ENCODE measurements at places on chromosomes 2 and 18. TPM values are rescaled to one million over a fixed set of nuclear protein-coding genes. Genes with fewer than 3 reads are reported as not detected.

Gene ASB18
- total RNA-seq: under 0.01 TPM

Gene SRBD1
- total RNA-seq: 17.4 TPM

Gene AQP4
- not detected for total RNA-seq

Gene GALR1
- not detected for total RNA-seq

Gene TRAF3IP1
- 7.6 TPM for total RNA-seq

DNA sequence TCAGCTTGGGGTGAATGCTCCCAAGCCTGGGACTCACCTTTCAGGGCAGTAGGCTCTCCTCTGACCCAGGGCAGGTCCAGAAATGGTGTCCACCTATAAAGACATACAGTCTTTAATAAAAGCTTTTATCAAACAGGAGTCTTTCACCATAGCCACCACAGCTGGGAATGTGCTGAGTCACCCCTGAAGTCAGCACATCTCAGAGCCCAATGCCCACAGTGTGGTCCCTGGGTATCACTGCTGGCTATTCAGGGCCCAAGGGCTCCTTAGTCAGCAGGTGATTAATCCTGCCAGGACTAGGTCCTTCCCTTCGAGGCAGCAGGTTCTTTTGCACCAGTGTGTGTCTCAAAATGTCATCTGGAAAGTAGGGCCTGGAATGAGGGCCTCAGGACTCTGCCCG, 181.9 kb downstream of the MEMO1 start:
- no peaks in the 10 kb centered on the region for H3K27me3 ChIP-seq
- H3K36me3 ChIP-seq: no peaks in the 10 kb centered on the region
- no peak overlapping the region for H3K27ac ChIP-seq
- no peaks in the 10 kb centered on the region for H3K4me1 ChIP-seq
- DNase-seq: no peak

DNA sequence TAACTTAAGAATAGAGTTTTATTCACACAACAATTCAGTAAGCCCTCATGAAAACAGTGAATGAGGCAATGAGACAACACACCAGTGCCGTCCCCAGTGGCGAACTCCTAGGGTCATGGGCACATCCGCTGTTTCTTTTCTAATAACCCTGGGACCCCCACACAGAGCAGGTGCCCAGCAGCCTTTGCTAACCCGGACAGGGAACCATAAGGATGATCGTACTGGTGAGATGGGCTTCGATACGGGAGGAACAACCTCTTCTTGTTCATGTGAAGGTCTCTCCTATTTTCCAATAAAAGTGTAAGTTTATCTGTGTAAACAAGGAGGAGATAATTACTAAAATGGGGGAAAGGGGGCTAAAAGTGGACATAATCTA, 97.4 kb upstream of the MGAT4A start:
- H3K36me3 ChIP-seq: no peaks in the 10 kb centered on the region
- H3K4me1 ChIP-seq: no peaks in the 10 kb centered on the region
- no peak for DNase-seq
- peaks cover 24% of the 10 kb centered on the region for H3K27me3 ChIP-seq

GRCh38 chr2:85945586-85945985, 56.8 kb upstream of the ST3GAL5 start:
- no peaks in the 10 kb centered on the region for H3K36me3 ChIP-seq
- H3K27ac ChIP-seq: no peak overlapping the region
- H3K4me3 ChIP-seq: no peak overlapping the region

DNA sequence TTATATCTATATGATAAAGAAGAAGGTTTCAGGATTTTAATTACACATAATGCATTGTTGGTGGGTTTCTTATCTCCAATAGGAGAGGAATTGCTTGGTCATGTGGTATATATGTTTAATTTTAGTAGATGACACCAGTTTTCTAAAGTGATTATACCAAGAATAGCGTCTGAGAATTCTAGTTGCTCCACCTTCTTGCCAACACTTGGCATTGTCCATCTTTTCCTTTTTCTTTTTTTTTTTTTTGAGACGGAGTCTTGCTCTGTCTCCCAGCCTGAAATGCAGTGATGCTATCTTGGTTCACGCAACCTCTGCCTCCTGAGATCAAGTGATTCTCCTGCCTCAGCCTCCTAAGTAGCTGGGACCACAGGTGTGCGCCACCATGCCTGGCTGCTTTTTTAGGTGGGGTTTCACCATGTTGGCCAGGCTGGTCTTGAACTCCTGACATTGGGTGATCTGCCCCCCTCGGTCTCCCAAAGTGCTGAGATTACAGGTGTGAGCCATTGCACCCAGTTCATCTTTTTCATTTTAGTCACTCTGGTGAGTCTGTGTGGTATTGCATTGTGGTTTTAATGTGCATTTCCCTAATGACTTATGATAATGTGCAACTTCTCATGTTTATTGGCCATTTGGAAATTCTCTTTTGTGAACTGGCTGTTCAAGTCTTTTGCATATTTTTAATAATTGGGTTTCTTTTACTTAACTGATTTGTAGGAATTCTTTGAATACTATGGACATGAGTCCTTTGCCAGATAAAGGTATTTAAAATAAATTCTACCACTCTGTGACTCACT, 37.3 kb upstream of the ZNF512 start:
- H3K4me1 ChIP-seq: no peaks in the 10 kb centered on the region
- no peak overlapping the region for H3K27ac ChIP-seq
- H3K27me3 ChIP-seq: no peaks in the 10 kb centered on the region
- DNase-seq: no peak
- H3K36me3 ChIP-seq: no peaks in the 10 kb centered on the region

DNA sequence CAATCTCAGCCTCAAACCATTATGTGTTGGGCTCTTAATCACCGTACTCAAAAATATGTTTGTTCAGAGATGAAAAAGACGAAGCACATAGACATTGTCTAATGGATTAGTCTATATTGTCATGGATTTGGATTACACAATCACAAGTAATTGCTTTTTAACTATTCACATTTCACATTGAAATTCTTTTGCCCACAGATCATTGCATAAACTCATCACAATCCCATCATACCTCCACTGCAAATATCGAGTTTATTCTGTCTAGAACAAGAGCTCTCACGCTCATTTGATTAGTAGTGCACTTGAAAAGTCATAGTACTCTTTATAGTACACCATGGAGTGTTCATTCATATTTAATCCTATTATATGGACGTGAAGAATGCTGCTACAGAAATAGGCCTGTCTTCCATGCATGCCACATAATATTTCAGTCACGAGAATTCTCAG, 97.9 kb upstream of the SOX11 start:
- H3K36me3 ChIP-seq: no peaks in the 10 kb centered on the region
- no peak overlapping the region for H3K27ac ChIP-seq
- H3K27me3 ChIP-seq: no peaks in the 10 kb centered on the region
- H3K4me3 ChIP-seq: no peak overlapping the region
- no peaks in the 10 kb centered on the region for H3K4me1 ChIP-seq
- DNase-seq: no peak

DNA sequence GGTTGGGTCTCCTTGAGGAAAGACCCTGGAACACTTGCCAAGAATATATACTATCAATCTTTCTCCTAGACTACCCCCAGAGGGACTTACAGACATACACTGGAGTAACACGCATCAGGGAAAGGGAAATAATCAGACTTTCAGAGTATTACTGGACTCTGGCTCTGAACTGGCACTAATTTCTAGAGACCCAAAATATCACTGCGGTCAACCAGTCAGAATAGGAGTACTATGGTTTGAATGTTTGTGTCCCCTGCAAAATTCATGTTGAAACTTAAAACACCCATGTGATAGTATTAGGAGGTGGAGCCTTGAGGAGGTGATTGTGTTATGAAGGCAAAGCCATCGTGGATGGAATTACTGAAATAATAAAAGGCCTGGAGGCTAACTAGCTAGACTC, 323.7 kb downstream of the EN1 start:
- no peaks in the 10 kb centered on the region for H3K27me3 ChIP-seq
- H3K36me3 ChIP-seq: no peaks in the 10 kb centered on the region
- H3K4me1 ChIP-seq: no peaks in the 10 kb centered on the region
- no peak for DNase-seq
- H3K4me3 ChIP-seq: no peak overlapping the region
- no peak overlapping the region for H3K27ac ChIP-seq

DNA sequence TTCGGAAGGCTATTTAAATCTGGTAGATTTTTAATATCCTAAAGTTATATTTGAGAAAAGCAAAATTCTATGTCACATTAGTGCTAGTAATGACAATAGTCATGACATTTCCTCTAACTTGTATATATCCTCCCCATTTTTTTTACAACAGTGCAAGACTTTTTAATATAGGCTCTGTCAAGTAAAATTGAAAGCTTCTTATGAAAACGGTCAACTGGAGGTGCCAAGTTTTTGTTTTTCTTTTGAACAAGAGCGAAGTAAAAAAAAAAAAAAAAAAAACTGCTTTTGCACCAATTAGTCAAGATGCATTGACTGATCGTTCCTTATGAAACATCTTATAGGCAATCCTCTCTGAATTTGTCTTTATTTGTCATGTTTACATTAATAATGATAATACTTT, 389.3 kb downstream of the STK39 start:
- H3K4me1 ChIP-seq: no peaks in the 10 kb centered on the region
- H3K27me3 ChIP-seq: no peaks in the 10 kb centered on the region
- no peak for DNase-seq

GRCh38 chr18:48834413-48835031, 116.2 kb downstream of the SMAD7 start:
- DNase-seq: peak; percentile 95
- peak overlapping the region; percentile 63 for H3K4me3 ChIP-seq
- peaks cover 61% of the 10 kb centered on the region for H3K4me1 ChIP-seq
- peak overlapping the region; percentile 92 for H3K27ac ChIP-seq

DNA sequence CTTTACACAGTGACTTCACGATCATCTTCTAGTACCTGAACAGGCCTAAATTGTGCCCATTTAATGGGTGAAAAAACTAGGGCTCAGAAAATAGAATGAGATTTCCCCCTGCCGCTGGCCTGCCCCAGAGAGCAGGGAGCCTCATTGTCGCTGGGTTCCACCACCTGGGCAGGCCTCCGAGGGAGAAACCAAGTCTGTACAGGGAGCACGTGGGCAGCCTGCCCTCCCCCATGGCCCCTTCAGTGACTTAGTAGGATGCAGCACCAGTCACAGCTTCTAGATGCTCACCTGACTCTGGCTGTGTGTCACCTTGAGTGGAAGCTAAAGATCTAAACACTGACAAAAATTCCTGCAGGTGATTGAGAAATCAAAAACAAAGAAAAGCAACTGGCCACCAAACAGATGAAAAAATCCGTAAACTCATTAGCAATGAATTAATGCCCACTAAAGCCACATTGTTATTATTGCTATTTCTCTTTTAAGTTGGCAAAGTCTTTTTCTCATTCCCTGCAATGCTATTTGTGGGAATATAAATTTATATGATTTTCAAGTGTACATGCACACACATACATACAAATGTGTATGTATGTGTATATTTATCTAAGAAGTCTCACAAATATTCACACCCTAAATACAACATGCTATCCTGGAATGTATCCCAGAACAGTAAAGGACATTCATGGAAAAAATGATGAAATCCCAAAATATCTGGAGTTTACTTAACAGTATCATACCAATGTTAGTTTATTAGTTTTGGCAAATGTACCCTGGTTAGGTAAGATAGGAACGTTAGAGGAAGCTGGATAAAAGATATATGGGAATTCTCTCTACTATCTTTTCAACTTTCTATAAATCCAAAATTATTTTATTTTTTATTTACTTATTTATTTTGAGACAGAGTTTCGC, 18.7 kb upstream of the ASPRV1 start:
- no peak overlapping the region for H3K27ac ChIP-seq
- no peak for DNase-seq
- H3K4me3 ChIP-seq: no peak overlapping the region
- H3K4me1 ChIP-seq: no peaks in the 10 kb centered on the region
- H3K36me3 ChIP-seq: no peaks in the 10 kb centered on the region

DNA sequence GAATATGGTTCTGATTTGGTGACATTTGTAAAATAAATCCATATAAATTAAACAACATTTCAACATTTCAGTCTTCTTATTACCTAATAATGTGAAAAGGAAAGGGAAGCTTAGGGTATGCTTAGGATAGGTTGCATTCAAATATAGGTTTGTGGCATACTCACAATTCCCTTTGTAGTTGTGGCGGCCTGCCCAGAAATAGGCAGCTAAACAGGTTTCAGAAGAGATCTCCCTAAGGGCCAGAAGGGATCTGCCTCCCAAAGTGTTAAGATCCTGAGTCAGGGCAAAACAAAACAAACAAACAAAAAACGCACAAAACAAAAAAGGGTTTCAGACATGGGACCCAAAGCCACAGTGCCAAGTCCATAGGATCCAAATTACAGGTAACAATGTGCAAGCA, 41.4 kb upstream of the TCF7L1 start:
- H3K4me1 ChIP-seq: no peaks in the 10 kb centered on the region
- no peak overlapping the region for H3K27ac ChIP-seq
- H3K36me3 ChIP-seq: no peaks in the 10 kb centered on the region
- no peak for DNase-seq
- no peak overlapping the region for H3K4me3 ChIP-seq
- H3K27me3 ChIP-seq: peaks cover 28% of the 10 kb centered on the region

DNA sequence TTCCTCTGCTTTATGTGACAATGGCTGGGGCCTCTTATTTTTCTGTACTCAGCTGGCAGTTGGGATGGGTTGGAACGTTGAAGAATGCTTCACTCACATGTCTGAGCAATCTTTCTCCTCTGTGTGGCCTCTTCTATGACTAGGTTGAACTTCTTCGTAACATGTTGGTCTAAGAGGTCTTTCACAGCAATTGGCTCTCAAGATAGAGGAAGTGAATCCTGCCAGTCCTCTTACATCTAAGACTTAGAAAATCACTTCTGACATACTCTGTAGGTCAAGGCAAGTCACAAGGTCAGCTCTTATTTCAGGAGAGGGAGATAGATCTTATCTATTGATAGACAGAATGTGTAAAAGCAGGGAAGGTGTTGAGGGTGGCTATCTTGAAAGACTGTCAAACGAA, 174.1 kb downstream of the NYAP2 start:
- DNase-seq: no peak
- H3K27me3 ChIP-seq: no peaks in the 10 kb centered on the region
- H3K36me3 ChIP-seq: no peaks in the 10 kb centered on the region
- H3K4me3 ChIP-seq: no peak overlapping the region

DNA sequence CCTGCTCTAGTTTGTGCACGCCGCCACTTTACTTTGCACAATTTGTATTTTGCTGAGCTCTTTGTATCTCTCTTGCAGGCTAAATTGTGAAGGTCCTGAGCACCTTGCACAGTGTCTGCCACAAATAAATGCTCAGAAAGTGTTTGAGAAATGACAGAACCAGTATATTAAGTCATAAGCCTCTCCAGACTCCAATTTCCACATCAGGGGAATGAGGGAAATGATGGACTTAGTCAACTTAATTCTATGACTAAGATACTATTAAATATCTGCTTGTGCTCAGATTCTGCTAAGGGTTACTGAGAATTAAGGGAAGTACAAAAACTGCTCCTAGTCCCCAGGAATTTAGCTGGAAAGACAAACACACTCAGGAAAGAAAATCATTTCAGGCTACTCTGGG, 239.1 kb upstream of the SLC14A2 start:
- DNase-seq: no peak
- H3K4me3 ChIP-seq: no peak overlapping the region
- no peaks in the 10 kb centered on the region for H3K27me3 ChIP-seq
- H3K4me1 ChIP-seq: no peaks in the 10 kb centered on the region
- H3K36me3 ChIP-seq: no peaks in the 10 kb centered on the region

DNA sequence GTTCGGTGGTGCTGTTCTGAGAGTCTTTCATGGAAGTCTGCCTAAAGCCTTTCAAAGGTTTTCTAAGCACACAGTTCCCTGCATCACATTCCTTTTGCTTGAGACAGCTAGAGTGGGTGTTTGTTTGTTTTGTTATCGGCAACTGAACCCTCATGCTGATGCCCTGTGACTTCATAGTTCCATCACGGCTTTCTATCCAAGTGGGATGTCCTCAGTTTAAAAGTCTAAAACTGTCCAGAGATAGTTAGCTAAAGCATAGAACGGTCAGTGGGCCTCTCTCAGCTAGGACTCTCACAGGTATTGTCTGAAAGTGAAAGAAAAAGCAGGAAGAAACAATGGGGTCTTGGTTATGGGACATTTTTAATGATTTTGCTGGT, 337.3 kb downstream of the OSR1 start:
- peaks cover 24% of the 10 kb centered on the region for H3K4me1 ChIP-seq
- peak overlapping the region; percentile 98 for H3K27ac ChIP-seq
- DNase-seq: peak; percentile 95

Data from osteoblast (primary cell).